Caudate nucleus (tissue), 63 donors: ENCODE measurements at places on chromosomes 11 and 22.

DNA sequence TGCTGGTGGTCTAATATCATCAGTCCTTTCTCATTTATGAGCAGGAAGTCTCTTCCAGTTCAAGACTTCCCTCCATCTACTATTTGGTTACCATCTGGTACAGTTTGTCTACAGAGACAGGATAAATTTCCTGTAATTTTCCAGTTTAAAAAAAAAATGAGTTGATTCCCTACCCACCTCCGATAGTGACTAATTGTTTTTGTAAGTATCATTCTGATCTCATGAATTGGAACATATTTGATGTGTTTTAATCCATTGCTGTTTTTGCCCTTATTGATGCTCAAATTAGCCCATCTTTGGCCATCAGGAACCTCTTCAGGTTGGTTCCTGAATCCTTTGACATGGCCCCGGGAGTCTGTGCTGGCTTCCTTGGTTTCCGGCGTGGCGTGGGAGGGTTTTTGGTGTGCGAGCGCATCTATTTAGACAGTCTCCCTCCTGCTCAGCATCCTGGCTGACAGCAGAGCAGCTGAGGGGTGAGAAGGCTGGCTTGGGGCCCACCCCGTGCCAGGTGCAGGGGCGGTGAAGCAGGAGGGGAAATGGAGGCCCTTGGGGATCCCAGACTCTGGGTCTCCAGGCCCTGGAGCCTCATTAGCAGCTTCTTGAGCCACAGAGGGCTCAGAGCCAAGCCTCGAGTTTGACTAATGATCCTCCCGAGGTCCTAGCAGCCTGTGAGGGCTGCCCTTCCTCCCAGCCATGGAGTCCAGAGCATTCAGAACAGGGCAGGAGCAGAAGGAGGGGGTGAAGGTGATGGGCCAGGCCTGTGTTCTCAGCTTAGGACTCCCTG lies 6.8 kb downstream of the OMP start:
- DNase-seq: no peak

DNA sequence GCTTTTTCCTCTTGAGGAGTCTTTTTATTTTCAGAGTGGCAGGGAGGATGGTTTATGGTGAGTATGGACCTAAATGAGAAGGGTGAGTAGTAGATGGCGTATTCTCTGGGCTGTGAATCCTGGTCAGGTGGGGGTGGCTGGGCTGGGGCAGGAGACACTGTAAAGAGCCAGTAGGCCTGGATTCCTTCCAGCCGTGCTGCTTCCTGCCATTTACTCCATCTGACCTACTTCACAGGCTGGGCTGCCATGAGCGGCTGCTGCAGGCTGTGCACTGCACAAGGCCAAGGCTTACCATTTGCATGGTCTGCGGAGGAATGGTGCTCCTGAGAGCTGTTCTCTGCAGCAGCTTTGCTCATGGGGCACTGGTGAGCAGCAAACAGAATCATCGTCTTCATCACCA lies 297.6 kb downstream of the KIRREL3 start:
- DNase-seq: no peak

DNA sequence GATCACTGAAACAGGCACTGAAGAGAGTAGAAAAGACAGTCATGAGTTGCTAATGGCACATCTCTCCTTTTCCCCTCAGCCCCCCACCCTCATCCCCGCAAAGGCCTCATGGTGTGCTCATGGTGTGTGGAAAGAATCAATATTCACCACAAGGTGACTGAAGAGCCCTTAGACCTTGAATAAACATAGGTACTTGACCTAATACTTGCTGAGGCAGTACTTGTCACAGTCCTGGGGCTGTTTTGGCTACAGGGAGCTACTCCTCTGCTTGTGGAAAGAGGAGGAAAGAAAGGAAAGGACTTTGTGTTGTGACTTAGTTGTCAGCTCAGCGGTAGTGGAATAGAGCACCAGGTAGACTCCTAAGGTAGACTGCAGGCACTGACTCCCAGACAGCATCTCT lies 537.8 kb upstream of the CCDC179 start:
- no peak for DNase-seq

DNA sequence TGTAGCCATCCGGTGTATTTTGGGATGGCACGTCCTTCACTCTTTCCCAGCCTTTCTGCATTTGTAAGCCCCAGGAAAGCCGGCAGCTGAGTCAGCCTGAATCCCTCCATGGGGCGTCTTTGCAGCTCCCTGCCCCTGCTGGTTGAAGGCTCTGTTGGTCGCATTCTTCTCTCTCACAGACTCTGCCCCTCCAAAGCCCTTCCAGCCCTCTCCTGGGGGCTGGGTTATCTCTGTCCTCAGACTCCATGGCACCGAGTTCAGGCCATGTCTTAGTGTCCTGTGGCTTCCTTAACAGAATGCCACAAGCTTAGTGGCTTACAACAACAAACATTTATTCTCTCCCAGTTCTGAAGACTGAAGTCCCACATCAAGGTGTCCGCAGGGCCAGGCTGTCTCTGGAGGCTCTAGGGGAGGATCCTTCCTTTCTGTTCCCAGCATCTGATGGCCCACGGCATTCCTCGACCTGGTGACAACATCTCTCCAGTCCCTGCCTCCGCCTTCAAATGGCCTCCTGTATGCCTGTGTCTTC lies 62.2 kb downstream of the BCR start:
- DNase-seq: no peak

DNA sequence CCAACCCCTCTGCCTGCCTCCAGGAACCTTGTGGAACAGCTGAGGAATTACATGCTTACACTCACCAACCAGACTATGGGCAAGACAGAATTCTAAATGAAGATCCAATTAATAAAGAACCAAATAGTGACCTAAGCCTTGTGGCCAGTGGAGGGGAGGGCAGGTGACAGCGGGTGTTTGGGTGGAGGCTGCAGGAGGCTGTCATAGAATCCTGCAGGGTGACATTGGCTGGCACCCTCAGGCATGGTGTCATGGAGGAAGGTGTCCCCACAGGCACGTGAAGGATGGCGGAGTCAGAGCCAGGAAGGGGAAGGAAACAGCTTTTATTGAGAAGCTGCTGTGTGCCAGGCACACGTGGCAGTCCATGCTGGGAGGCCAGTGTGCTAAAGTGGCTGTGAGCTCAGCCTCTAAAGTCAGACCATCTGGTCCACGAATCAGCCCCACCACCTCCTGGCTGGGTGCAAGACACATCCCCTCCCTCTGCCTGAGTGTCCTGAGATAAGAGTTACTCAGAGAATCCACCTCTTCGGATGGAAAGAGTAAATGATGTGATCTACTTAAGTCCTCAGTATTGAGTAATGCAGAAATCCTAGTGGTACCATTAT lies 8.7 kb downstream of the MYO18B start:
- no peak for DNase-seq
